ENCODE measurements at places on chromosomes 4 and X. TPM values are rescaled to one million over a fixed set of nuclear protein-coding genes. Genes with fewer than 3 reads are reported as not detected.

- DNase-seq, result no peak
- H3K36me3 ChIP-seq, result no peaks in the 10 kb centered on the region
- no peaks in the 10 kb centered on the region for H3K4me1 ChIP-seq
- no peaks in the 10 kb centered on the region for H3K27me3 ChIP-seq
Measured at GRCh38 chr4:57270346-57270745, 160.2 kb upstream of the IGFBP7 start.

DNA sequence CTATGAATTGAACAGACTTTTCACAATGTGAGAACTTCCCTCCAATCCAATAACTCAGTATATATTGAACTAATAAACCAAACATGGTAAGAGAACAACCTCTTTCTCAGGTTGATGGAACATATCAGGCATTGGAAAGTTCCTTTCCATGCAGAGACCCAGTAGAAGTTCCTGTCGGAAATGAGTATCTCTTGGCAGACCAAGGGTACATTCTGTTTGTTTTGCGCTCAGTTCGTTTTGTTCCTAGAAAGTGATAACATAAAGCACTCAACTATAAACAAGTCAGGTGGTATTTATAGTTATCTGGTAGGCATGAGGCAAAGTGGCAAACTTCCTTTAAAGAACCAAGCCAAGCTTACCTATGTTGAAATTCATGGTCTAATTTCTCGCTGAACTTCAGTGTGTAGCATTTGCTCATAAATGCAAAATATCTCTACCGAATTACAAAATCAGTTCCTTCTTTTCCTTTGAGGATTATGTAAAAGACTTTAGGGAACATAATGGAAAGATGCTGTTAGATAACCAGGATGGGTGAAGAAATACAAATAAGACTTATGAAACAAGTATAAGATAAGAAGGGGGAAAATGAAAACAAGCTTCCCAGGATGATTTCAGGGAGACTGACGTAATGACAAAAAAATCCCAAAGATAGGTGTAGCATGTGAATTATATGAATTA, 120.3 kb downstream of the ARHGAP24 start:
- H3K27ac ChIP-seq, result no peak overlapping the region
- H3K27me3 ChIP-seq, result no peaks in the 10 kb centered on the region

UBQLN2 gene
- 22.3 TPM for total RNA-seq

PPP4R3C gene
- not detected for total RNA-seq

GLRA3 gene
- total RNA-seq, result 0.41 TPM

GNRHR gene
- not detected for total RNA-seq

Measured in uterus (tissue), 4 donors.